HS-5 (cell line): ENCODE measurements at places on chromosomes 1 and 21.

DNA sequence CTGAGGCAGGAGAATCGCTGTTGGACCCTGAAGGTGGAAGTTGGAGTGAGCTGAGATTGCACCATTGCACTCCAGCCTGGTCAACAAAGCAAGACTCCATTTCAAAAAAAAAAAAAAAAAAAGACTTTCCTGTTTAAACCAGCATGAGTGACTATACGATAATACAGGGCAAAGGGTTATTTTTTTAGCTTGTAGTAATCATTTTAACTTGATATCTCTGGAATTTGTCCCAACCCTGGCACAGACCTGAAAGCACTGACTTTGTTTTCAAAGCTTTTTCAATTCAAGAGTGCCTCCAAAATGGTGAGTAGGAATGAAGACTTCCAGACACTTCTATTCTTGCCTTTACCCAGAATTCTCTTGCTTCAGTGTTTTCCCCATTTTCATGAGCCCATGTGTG, 4.4 kb upstream of the TMCO2 start:
- no peak for DNase-seq

- DNase-seq = no peak
Observed at GRCh38 chr1:192984080-192984479, 75.1 kb downstream of the UCHL5 start.

DNA sequence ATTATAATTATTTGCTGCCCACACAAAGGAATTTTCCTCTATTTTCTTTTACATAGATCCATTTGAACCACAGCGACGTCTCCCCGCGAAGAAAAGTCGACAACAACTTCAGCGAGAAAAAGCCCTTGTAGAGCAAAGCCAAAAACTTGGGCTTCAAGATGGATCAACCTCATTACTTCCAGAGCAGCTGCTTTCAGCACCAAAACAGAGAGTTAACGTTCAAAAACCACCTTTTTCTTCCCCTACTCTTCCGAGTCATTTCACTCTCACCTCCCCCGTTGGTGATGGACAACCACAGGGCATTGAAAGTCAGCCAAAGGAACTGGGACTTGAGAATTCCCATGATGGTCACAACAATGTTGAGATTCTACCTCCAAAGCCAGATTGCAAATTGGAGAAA, 7.2 kb downstream of the GORAB start:
- DNase-seq = no peak

DNA sequence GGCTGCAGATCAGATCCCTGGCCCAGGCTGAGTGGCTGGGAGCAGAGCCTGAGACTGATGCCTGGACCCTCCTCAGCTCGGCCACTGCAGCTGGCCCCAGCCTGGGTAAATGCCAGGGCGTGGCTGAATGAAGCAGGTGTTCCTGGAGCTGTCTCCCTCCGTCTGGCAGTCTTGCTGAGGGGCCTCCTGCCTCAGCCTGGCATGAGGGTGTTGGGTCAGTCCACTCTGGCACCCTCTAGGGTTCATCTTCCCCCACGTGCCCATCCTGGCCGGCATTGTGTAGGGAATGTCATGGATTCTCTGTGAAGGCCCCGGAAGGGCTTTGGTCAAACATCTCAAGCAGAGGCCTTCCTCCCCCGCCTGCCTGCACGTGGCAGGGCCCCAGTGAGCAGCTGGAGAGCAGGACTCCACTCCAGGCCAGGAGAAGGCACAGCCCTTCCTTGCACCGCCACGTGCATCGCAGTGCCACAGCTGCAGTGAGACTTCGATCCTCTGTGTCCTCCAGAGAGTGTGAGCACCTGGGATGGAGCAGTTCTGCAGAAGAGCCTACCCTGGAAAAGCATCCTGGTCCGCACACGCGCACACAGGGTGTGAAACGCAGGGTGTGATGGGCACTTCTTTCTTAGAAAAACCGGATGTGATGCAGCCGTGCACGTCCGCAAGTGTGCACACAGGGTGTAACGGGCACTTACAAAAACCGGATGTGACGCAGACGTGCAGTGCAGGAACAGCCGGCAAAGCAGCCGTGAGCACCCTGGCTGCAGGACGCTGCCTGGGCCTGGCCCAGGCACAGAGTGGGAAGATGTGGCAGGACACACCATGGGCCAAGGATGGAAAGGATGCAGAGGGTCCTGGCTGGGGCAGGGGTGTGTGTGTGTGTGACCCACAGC, 4.6 kb upstream of the KRTAP10-4 start:
- DNase-seq = no peak

DNA sequence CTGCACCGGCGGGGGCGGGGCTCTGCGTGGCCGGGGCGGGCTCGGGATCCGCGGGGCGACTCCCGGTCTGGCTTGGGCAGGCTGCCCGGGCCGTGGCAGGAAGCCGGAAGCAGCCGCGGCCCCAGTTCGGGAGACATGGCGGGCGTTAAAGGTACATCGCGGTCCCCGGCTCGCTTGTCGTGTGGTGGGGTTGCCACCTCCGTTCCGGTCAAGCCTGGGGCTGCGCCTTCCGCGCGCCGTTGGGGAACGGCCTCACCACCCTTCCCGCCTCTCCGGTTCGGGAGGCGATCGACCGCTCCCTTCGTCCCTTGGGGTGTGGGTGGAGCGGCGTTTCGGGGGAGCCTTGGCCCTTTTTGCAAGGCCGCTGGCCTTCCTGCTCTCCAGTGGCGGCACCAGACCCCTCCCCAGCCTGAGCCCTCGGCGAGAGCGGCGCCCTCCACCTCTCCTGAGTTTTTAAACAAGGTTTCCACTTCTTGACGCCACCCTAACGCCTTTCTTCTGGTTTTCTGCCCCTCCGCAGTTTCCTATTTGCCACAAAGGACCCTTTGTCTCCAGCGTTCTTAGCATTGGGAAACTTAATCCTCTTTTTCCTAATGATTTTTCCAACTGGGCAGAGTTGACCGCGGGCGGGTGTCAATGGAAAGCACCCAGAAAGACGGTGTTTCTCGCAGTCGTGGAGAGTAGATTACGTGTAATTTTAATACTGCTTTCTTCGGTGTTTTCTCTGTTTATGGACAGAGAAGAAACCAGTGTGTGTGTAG, at the start of the genes LEPR and LEPROT:
Gene LEPR (plus strand): TSS at position 79 of the 761 bp plus-strand sequence. CDS start 144,898 bp downstream, outside the sequence.
Gene LEPROT (plus strand): TSS at position 79 of the 761 bp plus-strand sequence. CDS start 57 bp downstream, at position 136.
- no peak for DNase-seq

DNA sequence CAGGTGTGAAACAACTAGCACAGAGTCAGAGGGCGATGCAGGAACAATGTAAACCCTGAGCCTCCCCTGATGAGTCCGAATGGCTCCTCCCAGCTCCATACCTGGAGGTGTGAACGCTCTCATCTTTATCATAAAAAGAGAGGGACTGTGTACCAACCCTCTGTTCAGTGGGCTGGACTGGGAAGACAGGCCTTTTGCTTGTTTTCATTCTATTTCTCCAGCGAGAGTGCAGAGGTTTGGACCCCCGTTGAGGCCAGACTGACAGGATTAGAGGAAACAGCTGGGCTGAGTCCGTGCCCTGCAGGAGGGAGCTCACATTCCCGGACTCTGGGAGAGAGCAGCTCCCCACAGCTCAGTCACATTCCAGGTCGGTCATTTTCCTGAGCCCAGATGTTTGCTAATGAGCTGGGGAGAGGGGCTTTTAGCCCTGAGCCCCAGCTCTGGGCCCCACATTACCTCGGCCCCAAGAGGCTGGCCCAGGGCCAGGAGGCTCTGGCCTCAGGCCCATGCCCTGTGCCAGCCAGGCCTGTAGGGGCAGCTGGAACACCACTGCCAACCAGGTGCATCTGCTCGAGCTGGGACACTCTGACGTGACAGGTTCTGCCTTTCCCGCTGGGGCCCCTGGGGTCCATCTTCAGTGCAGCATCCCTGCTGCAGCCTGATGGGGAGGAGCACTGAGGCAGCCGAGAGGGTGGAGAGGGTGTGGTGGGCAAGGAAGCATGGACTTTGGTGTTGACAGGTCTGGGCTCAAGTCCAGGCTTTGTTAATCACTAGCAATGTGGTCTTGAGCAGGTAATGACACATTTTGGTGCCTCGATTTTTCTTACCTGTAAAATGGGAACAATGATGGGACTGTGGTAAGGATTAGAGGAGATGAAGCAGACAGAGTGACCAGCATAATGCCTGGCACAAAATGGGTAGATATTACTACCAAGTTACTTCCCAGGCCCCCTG, 3.5 kb upstream of the NBL1 start:
- no peak for DNase-seq

- DNase-seq = no peak
Observed at GRCh38 chr1:49102752-49103151, 326.1 kb upstream of the BEND5 start.

DNA sequence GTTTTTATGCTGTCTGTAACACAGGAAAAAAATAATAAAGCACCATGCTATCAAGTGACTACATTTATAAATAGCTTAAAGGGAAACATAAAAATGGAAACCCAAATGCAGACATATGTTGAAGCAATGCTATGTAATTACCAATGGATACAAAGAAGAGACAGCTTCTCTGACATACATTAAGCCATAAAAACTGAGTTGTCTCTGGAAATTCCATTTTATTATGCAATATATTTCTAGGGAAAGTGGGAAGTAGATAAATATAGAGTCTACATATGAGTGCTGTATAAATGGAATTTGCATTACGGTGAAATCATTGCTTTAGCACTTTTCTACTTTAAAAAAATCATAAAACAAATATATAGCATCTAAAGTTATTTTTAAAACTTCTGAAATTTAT, 135.2 kb upstream of the COL11A1 start:
- no peak for DNase-seq

GRCh38 chr1:218481116-218481775, 136.1 kb downstream of the TGFB2 start:
- DNase-seq = no peak

- no peak for DNase-seq
Observed at GRCh38 chr1:93666613-93667384, 14.8 kb downstream of the BCAR3 start.

DNA sequence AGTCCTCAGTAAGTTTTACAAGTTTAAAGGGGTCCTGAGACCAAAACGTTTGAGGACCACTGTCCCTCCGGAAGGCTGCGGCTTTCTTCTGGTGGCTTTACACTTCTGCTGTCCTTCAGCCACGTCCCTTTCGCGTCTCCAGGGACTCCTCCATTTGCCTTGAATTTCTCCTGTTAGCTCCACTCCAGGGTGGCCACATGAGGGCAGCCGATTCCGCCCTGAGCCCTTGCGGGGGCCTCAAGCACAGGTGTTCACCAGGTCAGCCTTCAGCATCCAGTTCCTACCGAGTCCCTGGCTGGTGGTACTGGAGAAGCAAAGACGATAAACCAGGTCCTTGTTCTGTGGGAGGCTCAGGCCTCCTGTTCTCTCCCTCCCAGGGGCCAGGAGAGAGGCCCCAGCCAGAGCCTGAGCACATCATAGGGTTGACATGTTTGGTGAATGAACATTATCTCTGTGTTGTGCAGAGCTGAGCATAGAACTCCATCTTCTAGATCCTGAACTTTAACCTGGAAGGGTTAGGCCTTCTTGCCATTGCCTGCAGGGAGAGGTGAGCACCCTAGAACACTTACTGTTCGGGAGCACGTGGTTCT, 27.4 kb upstream of the COQ8A start:
- no peak for DNase-seq

DNA sequence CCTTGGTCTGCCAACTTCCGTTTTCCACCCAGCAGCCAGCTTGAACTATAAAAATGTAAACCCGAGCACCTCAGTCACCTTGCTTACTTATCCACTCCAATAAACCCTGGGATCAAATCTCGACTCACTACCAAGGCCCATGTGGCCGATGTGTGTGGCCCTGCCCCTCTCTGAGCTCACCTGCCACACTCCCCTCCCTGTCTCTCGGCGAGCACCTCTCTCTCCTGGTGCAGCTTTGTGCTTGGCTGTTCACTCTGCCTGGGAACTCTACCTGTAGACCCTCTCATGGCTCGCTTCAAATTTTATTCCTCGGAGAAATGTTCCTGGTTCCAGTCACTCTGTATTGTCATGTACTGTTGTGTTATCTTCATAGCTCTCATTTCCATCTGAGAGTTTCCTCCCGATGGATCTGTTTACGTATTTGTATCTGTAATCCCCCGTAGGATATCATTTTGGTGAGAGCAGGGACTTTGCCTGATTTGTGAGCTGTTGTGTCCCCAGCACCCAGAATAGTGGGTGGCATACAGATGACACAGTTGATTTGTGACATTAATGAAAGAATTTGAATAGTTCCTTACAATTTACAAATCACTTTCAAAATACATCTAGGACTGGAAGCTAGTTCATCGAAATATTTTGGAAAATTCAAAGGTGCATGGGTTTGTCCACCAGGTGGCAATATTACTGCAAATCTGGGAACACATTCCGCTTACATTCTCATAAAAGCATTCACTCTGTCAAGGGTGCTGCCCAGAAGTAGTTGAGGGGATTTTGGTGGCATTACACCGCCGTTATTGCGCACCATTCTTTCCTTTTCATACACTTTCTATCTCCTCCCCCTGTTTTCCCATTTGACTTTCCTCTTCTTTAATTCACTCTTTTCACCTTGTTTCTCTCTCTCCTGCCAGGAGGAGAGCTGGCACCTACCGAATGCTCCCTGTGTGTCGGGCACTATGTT, 95.3 kb downstream of the ABCA4 start:
- DNase-seq = peak; percentile 45

GRCh38 chr1:78289603-78290002, 201.2 kb upstream of the PTGFR start:
- DNase-seq = no peak

DNA sequence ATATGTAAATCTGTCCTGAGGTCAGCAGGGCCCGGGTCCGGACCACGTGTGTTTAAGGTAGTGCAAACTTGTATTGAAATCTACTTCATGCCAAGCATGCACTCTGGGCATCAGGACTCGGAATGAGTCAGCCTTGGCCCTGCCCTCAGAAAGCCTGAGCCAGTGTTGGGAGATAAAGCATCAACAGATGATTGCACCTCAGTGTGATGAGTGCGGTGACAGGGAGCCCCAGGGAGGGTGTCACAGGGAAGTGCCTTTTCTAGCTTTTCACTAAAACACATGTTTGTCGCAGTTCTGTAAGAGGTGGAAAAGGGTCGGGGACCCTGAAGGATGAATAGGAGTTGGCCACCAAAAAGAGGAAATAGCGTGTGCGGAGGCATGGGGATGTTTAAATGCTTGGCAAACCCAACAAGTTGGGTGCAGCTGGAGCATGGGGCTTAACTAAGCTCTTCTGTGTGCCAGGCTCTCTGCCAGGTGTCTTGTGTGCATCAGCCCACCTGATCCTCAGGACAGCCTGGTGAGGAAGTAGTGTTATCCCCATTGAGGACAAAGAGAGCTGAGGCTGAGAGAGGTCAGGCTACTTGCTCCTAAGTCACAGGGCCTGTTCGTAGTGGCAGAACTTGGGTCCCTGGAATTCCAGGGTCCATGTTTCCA, 48.2 kb upstream of the EPB41 start:
- no peak for DNase-seq

GRCh38 chr21:37532868-37533780, 166.6 kb downstream of the DYRK1A start:
- no peak for DNase-seq

- DNase-seq = no peak
Observed at GRCh38 chr1:205676002-205676401, 4.3 kb downstream of the SLC45A3 start.

DNA sequence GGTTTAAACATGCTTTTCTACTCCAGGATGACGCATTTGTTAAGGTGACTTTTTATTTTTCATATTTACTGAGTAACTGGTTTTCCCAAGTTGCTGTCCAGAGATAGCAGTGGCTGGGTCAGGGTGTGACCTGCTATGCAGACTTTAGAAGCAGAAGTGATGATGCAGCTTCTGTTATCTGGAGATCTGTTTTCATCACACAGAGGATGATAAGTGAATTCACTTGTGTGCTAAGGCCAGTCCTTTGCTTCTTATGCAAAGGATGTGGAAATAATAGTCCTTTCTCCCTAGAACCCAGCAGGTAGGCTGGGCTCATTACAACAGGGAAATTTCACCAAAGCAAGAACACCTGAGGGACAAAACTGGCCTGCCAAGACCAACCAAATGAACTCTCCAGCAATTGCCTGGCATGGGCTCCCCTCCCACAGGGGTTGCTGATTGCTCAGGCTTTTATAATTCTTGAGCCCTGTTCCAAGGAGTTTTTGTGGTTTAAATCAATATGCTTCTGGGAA, 97.8 kb upstream of the LPGAT1 start:
- no peak for DNase-seq

GRCh38 chr1:41387667-41388091, 26.4 kb downstream of the FOXO6 start:
- DNase-seq = no peak
